ENCODE measurements at places on chromosomes 11 and 22.

- peak; percentile 73 for DNase-seq
These were observed 69.2 kb upstream of the INCENP start for GRCh38 chr11:62054484-62055121.

DNA sequence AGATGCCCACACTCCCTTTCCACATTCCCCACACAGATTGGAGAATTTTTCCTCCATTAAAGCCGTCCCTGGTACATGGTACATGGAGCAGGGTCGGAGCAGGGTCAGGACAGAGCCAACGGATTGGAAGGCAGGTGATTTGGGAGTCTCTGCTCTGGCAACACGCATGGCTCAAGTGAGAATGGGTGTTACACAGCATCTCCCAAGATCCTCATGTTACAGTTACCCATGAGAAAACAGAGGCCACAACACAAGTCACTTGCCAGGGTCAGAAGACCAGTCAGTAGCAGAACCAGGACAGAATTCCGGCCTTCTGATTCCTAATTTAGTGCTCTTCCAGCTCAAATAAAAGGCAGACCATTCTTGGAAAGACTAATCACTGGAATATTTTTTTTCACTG lies 7.7 kb upstream of the F2 start:
- no peak for DNase-seq

GRCh38 chr11:101523634-101524260 lies 60.1 kb downstream of the TRPC6 start:
- DNase-seq: no peak

DNA sequence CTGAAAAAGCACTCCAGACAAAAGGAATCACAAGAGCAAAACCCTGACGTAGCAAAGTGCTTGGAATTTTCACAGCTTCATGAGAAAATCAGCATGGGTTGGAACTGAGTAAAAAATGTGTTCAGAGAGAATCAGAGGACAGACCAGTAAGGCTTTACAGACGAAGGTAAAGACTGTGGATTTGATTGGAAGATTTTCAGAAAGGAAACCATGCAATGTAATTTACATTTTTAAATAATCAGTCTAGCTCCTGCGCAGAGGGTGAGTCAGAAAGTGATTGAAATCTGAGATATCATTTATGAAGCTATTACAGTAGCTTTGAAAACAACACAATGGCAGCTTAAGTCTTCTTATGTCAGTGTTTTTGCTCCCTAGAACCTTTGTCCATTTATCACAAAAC lies 1122.3 kb downstream of the LRRC4C start:
- no peak for DNase-seq

- DNase-seq: peak; percentile 35
These were observed 727.7 kb upstream of the ANO5 start for GRCh38 chr11:21465203-21465602.

GRCh38 chr11:34417202-34417601 lies 21.5 kb upstream of the CAT start:
- peak; percentile 50 for DNase-seq
